ENCODE measurements at places on chromosomes 1 and 21. TPM values are rescaled to one million over a fixed set of nuclear protein-coding genes. Genes with fewer than 3 reads are reported as not detected.

DNA sequence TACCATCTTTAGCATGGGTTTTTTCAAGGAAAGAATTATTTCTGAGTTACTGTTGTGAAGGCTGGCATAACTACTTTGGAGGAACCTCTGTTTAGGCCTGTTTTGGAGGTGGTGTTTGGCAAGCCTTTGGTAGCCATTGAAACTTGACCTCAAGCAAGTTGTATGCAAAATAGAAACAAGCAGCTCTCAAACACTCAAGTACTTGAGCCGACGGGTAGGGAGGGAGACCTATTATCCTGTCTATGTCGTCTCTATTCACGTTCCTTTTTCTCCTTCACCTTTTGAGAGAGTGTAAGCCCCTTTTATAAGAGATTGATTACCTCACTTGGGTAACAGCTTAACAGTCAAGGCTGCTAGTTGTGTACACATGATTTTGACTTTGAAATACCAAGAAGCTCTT is 878.3 kb upstream of the CXADR start:
- no peak overlapping the region for H3K27ac ChIP-seq
- no peaks in the 10 kb centered on the region for H3K36me3 ChIP-seq
- H3K27me3 ChIP-seq: no peaks in the 10 kb centered on the region
- no peaks in the 10 kb centered on the region for H3K4me1 ChIP-seq

GRCh38 chr1:211474451-211474850 is 17.5 kb downstream of the RD3 start:
- DNase-seq: no peak
- no peak overlapping the region for H3K27ac ChIP-seq
- no peaks in the 10 kb centered on the region for H3K36me3 ChIP-seq

Gene ZFP69
- 1.1 TPM for total RNA-seq

Gene NTNG1
- total RNA-seq: not detected

Gene AADACL3
- not detected for total RNA-seq

Measured in CD4-positive, alpha-beta T cell (primary cell).